ENCODE measurements at places on chromosomes 16 and 17. TPM values are rescaled to one million over a fixed set of nuclear protein-coding genes. Genes with fewer than 3 reads are reported as not detected.

DNA sequence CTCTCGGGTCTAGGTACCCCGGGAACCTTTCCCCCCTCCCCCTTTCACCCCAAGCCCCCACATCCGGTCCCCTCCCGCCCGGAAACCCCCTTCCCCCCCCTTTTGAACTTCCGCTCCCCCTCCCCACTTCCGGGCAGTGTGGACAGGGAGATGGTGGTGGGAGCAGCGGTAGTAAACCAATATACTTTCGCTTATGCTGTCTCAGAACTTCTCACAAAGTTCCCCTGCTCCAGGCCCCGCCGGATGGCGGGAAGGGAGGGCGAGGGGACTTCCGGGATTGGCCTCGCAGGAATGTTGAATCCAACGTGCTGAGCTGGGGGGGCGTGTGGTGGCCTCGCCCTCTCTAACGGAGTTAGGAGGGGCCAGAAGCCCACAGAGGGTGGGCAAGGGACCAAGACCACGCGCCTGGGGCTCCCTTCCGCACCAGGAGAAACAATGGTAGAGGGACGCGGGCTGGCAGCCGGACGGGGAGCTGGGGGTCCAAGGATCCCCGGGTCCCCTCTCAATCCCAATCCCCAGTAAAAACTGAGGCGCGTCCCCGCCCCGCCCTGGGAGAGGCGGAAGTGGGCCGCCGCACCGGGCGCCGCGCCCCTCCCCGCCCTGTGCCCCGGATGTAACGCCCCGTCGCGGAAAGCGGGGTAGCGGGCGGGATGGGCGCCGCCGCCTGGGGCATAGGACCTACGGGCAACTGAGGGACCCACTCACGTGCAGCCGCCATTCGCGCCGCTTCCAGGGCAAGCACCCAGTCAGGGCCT lies 742 bp downstream of the PFN1 start:
- DNase-seq = no peak

GRCh38 chr17:2312736-2313135 lies 9.0 kb downstream of the SRR start:
- DNase-seq = no peak

GRCh38 chr16:28106467-28107215 lies 43.1 kb upstream of the GSG1L start:
- no peak for DNase-seq

The CTRB2 gene
- 4.1 TPM for total RNA-seq
